ENCODE measurements at places on chromosomes 1 and 21.
A peak's percentile ranks its signal among the peaks of the same experiment; 100 is the strongest.

- DNase-seq = no peak
Observed at GRCh38 chr1:30444401-30444800, 279.0 kb downstream of the MATN1 start.

DNA sequence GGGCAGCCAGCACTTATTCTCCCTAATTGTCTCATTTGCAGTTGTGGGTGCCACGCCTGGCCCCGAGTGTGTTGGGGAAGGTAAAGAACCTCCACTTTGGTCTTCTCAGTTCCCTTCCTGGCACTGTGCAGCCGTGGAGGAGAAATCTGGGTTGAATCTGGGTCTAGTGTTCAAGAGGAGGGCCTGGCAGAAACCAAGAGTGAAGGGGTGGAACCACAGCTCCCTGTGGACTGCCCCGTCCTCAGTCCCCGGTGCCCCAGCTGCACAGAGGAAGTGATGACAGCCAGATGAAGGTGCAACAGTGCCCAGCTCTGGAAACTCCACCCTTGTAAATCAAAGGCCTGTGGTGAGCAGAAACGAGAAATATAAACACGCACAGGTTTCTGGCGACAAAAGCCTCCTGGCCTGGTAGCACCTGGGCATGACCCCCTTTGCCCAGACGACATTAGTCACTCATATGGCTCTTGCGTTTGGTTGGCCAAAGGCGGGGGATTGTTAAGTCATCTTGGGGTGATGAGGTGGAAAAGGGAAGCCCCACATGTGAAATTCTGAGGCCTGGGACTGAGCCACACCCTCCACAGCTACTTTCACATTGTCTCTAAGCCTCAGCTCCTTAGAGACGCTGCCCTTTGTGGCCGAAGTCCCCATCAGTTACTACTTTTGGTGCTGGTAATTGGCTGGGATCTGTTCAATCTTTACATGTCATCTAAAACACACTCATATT lies 4.2 kb upstream of the ECE1 start:
- no peak for DNase-seq

DNA sequence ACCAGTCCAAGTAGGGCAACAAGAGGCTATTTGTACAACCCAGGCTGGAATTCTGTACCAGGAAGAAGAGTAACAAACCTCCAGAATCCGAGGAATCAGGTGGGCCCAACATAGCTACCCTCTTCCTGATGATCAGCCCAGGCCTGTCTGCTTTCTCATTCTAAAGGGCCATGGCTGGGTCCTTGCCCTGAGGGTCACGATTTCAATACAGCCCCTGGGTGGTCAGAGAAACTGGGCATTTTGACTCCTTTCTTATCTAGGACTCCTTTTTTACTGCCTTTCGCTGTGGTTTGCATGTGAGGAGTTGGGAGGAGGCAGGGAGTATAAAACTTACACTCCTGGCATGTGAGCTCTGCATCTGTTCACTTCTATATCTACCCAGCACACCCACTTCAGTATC lies 164.9 kb upstream of the COA6 start:
- DNase-seq = no peak

- DNase-seq = no peak
Observed at GRCh38 chr21:35314857-35315582, 265.9 kb upstream of the RUNX1 start.

GRCh38 chr1:7475691-7476090 lies 295.4 kb upstream of the VAMP3 start:
- DNase-seq = no peak

- DNase-seq = no peak
Observed at GRCh38 chr1:211174375-211174774, 40.4 kb upstream of the KCNH1 start.

- no peak for DNase-seq
Observed at GRCh38 chr1:61135291-61135690, 52.9 kb downstream of the NFIA start.

GRCh38 chr1:18955441-18956192 lies 859 bp downstream of the IFFO2 start:
- DNase-seq = peak; percentile 56
